Left ventricle myocardium inferior (tissue), 1 donor: ENCODE measurements at places on chromosomes 5 and 9.

GRCh38 chr5:175693741-175694140 is 35.9 kb downstream of the HRH2 start:
- no peak for DNase-seq

DNA sequence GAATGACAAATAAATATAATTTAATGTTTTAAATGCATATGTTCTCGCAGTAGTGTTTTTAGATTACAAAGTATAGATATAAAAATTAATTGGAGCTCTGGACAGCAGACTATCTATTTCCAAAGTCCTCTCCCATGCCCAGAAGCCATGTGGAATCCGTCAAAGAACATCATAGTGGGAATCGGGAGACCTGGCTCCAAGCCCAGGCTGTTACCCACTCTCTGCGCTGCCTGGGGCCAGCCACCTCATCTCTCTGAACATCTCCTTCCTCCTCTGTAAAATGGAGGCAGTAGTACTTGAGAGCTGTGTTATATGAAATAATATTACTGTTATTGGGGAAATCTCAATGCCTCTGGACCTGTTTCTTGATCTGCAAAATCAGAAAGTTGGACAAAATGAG is 58.1 kb upstream of the SLC30A5 start:
- no peak for DNase-seq

DNA sequence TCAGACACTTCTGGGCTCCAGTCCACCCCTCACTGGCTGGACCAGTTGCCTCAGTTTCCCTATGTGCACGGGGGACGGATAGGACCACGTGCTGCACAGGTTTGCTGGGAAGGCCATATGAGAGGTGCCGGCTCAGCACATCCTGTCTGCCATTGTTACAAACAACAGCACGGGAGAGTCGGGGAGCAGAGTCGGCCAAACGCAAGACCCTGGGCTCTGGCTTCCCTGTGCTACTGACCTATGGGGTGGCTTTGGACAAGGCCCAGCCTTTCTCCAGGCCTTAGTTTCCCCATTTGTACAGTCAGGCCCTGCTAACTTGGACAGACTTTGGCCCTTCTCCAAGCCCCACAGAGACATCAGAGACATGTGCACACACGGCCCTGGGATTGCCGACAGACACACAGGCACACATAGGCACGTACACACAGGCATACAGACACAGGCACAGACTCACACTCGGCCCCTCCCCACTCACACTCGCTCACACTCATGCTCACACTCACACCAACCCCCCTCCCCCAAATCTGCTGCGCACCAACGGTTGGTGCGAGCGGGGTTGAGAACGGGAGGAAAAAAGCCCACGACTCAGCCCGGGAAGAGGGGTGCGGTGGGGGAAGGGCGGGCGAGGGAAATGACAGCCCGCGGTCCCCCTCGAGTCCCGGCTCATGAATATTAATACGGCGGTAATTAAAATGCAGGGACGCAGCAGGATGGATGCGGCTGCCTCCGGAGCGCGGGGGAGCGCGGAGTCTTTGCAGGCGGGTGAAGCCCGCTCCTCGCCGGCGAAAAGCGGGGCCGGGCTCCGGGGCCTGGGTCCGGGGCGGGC is 133.0 kb downstream of the C9orf50 start:
- DNase-seq = peak; percentile 59

GRCh38 chr9:16268067-16268881 is 602.2 kb downstream of the BNC2 start:
- DNase-seq = no peak

GRCh38 chr9:127968700-127969383 is 11.9 kb downstream of the EEIG1 start:
- DNase-seq = peak; percentile 80

- DNase-seq = no peak
Observed at GRCh38 chr9:99827244-99827643, 5.6 kb downstream of the NR4A3 start.

- DNase-seq = no peak
Observed at GRCh38 chr5:141597394-141597793, 21.4 kb downstream of the DIAPH1 start.

DNA sequence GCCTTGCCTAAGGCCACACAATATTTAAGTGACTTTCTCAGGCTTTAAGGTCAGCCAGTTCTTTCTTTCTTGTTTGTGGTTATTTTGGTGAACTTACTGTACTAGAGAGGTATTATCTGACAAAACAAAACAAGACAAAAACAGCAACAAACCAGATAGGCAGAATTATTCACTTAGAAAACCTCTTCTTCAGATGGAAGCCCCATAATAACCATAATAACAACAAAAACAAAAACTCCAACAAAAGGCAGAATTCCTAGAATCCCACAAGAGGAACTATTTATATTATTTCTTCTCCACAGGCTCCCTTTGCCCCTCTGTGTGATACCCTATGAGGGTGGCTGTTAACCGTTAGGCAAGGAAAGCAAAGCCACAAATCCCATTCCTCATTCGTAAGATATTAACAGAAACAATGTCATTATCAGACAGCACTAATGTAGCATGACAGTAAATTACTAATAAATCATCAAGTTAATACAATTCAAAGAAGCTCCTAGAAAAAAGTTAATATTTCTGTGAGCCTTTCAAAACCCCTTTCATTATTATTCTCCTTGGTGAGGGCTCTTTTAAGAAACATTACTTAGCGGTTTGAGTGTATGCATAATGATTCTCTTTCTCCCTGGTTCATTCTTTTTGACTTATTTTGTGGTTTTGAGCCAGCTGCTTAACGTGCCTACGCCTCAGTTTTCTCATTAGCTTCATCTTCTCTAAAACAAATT is 274.9 kb downstream of the EFNA5 start:
- DNase-seq = no peak

DNA sequence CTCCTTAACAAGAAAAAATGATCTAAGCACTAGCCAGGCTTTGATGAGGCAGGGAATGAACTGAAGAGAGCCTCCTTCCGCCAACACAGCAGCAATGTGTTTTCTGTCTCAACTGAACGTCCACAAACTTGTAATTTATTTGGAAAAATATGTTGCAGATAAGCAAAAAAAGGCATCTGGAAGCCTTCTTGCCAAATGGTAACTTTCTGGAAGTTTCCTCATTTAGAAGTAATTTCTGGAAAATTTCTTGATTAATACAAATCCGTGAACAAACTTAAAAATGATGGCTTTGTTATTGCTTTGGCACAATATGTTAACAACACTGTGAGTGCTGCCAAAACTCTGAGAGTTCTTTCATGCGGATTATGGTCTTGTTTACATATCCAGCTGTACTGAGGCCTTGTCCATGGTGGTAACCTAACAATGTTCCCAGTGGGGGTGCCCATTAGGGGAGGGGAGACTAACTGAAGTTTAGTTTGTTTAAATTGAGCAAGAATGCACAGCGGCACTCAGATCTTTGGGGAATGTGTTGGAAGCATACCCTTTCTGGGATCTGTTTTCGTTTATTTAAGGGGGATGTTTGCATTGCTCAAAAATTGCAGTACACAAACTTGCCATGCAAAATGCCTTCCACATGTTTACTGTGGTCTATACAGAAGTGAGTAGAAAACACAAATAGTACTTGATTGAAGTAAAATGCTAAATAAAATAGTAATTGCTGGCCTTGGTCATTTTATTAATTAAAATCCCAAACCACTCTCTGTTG is 334.7 kb downstream of the NR2F1-AS1 start:
- DNase-seq = no peak

- DNase-seq = peak; percentile 25
Observed at GRCh38 chr9:96875461-96876142, 21.3 kb upstream of the ZNF782 start.

GRCh38 chr5:137563646-137564397 is 64.7 kb upstream of the SPOCK1 start:
- no peak for DNase-seq

DNA sequence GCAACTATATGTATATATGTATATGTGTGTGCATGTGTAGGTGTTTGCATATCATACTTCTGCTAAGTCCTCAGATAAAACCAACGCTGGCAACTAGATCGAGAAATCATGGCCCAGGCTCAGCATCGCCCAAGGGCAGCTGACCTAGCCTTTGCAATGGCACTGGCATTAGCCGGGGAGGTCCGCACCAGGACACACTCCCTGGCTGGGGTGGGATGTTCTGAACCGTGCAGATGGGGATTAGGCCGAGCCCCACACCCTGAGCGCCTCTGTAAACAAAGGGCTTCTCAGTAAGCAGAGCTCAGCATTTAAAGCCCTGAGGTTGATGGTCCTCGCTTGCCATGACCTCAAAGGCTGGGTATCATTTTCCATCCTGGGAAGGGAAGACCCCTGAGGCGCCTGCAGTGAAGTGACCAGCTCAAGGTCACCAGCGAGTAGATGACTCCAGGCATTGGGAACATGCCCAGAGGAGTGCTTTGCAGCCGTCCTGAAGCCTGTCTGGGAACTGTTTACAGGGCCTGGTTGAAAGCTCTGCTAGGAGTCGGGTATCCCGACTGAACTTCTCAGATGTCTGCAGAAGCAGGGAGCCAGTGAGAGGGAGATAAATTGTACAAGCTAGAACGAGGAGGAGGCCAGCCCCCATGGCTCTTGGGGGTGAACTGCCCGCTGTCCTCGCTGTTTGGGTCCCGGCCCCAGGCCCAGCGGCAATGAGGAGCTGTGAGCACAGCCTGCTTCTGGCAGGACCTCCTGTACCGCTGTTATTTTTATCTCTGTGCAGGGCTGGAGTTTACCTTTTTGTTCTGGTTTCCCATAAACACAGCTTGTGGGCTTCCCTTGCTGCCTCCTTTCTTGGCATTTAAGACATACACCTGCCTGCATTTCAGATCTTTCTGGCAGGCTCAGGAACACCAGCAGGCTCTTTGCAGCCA is 18.4 kb downstream of the GADD45G start:
- DNase-seq = no peak

DNA sequence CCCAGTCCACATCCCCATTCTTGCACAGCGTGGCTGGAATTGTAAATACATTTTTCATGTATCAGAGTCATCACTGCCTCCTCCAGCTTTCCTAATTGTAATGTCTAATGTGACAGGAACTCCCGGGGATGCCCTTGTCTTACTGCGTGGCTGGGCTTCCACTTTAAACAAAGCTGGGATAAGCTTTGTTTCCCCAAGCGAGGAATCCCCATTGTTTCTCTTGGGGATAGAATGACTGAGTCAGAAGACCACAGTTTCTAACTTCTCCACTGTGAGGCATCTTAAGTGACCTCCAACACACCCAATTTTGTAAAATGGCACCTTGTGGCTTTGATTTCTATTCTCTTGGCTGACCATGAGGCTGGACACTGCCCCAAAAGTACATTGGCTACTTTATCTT is 22.4 kb downstream of the ARPC5L start:
- no peak for DNase-seq

DNA sequence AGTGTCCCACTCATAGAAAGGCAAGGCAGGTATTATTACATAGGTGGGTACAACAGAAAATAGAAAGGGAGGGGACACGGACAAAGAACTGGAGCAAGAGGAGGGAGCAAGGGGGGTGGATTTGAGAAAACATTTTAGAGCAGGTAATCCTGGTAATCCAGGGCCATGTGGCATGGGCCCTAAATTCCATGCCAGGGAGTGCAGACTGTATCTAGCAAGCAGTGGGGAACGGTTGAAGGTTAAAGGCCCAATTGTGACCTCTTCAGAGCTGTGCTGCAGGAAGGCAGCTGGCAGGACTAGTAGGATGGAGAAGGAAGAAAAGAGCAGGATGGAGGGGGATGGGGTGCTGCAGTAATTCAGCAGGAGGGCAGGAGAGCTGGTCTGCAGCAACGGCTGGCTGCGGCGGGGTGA is 75.2 kb downstream of the PDE6A start:
- DNase-seq = no peak

DNA sequence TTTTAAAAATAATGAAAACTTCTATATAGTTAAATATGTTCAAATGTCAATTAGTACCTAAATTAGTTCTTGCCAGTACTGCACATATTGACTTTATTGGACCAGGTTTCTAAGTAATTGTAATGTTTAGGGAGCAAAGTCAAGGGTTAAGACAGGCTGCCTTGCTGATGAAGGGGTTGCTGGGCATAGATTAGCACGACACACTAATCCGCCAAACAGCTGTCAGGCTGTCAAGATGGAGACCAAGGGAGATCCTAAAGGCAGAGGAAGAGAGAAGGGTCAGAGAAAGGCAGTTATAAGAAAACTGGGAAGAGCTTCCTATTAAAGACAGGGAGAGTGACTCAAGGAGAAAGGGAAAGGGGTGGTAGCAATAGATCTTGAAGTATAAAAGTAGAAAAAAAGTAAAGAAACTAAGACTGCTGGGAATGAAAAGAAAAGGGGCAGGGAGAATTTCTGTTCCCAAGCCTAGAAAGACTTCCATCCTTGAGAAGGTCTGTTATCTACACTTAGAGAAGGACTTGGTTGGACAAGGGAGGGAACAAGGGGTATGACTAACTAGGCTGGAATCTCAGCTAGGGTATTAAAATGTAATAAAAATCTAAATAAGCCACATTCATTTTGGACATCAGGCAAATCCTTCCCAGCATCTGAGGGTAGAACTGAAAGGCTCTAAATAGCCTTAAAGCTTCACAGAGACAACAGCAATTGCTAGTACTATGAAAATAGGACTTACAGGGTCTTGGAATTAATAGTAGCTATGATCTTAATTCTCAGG is 188.7 kb downstream of the FBXL17 start:
- DNase-seq = no peak

GRCh38 chr5:116375926-116376325 is 198.7 kb downstream of the SEMA6A start:
- no peak for DNase-seq

GRCh38 chr5:50302815-50303490 is 138.1 kb downstream of the EMB start:
- DNase-seq = no peak

GRCh38 chr9:84397822-84398221 is 57.3 kb upstream of the SLC28A3 start:
- DNase-seq = no peak

GRCh38 chr5:89071101-89071940 is 188.3 kb upstream of the MEF2C start:
- DNase-seq = no peak

GRCh38 chr9:74521009-74521408 is 23.9 kb downstream of the RORB start:
- DNase-seq = no peak

DNA sequence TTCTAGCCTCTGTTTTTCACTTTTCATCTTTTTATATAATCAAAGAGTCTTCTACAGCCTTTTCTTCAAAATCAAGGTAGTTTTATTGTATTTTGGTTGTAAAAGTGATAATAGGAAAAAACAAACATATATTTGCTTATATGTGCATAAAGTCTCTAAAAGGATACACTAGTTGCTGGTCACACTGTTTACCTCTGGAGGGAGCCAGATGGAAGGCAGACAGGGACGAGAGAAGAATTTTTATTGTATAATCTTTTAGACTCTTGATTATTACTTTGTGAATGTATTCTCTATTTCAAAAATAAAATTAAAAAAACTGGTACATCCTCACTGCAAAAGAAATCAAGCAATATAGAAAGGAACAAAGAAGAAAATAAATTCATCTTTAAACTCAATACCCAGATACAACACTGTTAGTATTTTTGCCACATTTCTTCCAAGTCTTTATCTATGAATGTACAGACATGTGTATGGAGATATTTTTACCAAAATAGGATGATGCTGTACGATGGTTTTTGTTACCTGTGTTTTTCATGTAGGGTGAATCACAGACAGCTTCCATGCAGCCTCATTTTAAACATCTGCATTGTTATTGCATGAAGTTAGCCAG is 6.1 kb upstream of the RNF183 start:
- no peak for DNase-seq
